ENCODE measurements at places on chromosomes 4 and X.
A peak's percentile ranks its signal among the peaks of the same experiment; 100 is the strongest.

DNA sequence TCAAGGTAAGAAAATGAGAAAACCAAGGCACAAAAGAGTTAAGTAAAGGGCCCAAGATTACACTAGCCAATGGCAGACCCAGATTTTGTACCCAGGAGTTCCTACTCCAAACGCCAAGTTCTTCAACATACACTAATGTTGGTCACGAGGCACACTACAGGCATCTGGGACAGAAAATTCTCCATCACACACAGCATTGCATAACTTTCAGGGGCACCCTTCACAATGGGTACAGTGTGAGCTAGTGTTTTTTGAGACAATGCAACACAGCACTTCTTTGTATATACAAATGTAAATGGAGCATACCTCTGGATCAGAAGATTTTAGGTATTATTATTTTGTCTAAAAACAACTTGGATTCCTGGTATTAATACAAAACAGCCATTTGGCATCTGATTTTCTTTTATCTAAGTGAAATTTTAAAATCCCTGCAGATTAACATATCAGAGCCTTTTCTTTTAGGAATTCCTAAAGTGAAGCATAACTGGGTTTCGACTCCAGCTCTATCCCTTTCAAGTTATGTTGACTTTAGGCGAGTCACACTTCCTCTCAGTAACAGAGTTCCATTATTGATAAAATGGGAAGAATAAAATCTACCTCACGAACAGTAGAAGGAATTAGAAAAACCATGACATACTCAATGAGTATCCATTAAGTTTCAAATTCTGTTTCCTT is 41.1 kb downstream of the ADGRA3 start:
- peak; percentile 33 for DNase-seq

GRCh38 chrX:39893417-39894338 is 204.1 kb downstream of the BCOR start:
- DNase-seq, result no peak

GRCh38 chrX:47877327-47877726 is 40.6 kb downstream of the ZNF81 start:
- DNase-seq, result no peak

DNA sequence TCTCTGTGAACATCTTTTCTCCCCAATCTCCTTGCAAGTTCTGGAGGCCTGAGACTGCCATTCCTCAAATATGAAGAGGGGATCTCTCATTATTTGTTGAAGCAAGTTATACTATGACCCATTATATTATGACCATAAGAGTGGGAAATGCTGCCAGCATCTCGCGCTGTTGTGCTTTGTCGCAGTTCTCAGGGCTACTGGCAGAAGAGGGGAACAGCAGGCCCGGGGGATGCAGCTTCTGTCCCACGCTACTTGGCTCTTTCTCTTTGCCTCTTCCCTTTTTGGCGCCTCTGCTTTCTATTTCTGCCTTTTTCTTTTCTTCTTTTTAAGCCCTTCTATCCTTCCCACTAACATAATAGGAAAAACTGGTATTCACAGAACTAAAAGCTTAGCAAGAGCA is 64.2 kb downstream of the GEMIN8 start:
- DNase-seq, result no peak

DNA sequence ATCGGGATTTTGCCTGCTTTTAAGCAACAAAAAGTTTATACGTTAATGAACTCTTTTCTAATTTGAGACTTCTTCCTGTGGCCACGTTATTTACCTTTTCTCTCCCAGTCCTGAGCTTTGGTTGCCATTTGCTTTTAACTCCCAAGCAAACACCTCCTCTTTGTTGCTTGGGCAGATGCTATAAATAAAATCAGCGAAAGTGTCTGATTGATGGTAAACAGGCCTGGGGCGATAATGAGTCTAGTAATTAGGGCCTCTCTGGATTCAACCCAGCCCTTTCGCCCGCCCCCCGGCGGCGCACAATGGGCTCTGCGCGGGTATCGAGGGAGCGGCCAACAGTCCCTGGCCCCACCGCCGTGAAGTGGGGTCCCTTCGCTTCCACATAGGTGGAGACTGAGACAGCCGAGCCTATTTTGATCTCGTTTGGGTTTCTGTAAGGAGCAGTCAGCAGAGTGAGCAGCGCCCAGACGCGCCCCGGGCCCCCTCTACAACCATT is 790 bp downstream of the CLGN start:
- DNase-seq, result no peak

DNA sequence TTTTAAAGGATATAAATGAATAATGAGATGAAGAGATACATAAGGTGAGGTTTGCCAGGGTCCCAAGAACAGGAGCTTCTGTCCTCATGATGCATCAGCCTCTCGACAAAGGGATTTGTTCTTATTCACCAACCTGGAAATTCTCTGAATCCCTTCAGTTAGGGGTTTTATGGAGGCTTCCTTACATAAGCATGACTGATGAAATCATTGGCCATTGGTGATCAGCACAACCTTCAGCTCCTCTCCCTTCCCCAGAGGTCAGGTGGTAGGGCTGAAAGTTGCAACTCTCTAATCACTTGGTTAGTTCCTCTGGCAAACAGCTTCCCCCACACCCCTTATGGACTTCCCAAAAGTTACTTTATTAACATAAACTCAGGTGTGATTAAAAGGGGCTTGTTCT is 222.0 kb downstream of the SPRY1 start:
- no peak for DNase-seq

DNA sequence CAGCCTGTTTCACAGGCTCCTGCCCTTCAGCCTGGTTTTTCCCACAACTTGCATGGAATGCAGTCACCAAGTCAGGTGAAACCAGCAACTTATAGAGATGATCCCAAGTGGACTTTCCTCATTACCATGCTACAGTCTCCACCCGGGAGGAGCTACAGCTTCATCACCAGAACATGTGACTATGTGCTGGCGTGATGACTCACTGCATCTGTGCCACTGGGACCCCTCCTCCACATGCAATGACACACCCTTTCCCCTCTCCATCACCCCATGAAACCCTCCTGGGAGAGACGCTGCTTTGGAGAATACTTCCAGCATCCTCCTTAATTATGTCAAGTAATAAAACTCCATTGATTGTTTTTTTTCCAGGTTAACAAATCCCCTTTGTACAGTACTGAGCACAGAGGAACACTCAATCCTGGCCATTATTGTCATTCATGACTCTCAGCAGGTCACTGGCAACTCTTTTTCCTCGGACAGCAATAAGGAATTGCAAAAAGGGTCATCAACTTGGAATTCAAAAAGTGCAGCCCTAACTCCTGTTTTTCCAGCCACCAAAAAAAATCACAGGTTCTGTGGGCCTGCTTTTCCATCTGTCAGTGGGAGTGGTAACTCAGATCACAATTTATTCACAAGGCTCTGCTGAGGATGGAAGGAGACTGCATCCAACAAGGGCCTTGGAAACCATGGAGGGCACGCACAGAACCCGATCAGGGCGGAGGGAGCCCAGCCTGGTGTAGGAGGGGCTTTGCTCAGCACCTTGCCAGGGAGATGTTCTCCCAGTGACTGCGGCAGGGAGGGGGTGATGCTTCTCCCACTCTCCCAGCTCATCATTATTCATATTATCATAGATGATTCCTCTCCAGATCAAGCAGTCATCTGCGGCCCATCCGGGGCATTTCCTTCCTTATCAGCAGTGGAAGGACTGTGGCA is 17.4 kb downstream of the QDPR start:
- DNase-seq, result peak; percentile 93

DNA sequence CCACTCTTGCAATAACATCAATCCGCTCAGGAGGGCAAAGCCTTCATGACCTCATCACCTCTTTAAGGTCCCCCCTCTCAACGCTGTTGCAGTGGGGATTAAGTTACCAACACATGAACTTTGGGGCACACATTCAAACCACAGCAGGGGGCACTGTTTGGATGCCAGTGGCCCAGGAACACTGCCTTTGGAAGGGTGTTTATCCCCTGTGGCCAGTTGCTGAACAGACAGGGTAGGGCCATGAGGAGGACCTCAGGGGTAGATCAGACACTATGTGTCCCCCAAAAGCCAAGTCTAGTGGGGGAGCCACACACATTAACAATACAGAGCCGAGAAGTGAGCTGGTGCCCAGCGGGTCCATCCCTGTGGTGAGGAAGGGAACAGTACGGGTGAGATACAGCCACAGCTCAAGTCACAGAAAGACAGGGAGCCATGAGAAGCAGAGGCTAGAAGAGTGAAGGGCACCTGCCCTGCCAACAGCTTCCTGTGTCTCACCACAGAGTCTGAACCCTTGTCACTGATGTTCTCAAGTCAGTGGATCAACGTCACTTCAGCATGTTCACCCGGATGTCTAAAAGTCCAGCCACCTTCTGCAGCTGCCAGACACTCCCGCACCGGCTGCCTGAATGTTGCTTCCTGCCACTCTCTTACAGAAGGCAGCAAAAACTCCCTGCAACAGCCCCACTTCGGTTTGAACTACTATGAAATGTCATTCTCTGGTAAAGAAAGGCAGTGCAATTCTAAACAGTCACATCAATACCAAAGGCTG is 19.9 kb upstream of the MXD4 start:
- no peak for DNase-seq

DNA sequence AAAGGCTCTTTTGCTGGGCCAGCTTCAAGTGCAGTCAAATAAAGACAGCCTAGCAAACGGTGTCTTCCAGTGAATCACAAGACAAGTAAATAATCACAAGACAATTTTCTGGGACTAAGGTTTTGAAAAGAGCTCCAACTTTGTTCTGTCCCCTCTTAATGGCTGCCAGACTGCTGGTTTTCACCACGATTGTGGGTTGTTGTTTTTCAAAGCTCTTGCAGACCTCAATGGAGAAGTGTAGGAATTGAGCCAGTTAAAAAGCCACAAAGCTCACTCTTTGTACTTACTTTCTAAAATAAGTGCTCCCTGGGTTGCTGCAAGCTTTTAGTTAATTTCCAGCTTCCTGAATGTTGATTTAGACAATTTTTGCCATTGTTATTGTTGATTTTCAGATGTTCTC is 405.8 kb upstream of the HTR2C start:
- DNase-seq, result no peak

- DNase-seq, result no peak
These were observed 484 bp downstream of the GALNTL6 start for GRCh38 chr4:171813526-171814250.

GRCh38 chrX:143095321-143095720 is 69.6 kb downstream of the SPANXN4 start:
- DNase-seq, result no peak

DNA sequence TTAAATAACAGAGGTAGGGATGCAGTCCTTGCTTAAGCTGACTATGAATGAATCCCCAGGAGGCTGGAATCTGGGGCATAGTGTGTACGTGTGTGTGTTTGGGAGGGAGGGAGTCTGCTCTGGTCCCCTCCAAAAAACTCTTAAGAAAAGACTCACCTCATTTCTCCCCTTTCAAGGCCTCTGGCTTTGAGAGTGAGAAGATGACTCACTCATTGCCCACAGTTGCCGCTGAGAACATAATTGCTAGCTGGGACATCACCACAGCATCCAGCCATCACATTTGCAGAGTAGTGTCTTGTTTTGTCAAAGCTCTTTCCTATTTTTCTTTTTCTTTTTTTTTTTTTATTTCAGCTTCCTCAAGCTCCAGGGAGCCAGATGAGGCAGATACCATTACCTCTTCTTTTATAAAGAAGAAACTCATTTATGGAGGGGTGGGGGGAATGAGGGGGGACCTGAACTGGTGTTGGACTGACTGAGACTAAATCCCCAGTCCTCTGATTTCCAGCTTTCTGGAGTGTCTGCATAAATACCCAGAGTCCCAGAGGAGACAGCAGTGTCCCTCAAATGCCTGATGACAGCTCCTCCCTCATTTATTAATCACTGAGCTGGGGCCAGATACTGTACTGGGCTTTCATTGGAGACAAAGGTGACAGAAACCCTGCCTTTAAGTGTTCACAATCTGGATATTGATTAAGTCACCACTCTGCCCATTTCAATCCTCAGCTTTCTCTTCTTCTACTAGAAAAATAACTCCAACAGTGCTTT is 61.9 kb upstream of the LAS1L start:
- peak; percentile 62 for DNase-seq

GRCh38 chr4:34466411-34466810 is 1777.9 kb downstream of the ARAP2 start:
- DNase-seq, result no peak

DNA sequence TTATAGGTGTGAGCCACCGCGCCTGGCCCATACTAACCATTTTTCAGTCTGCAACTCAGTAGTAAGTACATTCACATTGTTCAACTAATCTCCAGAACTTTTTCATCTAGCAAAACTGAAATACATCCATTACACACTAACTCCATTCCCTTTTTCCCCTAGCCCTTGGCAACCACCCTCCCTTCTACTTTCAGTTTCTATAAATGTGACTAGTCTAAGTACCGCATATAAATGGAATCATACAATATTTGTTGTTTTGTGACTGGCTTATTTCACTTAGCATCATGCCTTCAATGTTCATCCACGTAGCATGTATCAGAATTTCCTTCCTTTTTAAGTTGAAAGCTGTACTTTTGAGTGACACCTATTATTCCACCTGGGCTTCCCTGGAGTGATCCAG is 44.6 kb upstream of the SETD7 start:
- DNase-seq, result no peak

DNA sequence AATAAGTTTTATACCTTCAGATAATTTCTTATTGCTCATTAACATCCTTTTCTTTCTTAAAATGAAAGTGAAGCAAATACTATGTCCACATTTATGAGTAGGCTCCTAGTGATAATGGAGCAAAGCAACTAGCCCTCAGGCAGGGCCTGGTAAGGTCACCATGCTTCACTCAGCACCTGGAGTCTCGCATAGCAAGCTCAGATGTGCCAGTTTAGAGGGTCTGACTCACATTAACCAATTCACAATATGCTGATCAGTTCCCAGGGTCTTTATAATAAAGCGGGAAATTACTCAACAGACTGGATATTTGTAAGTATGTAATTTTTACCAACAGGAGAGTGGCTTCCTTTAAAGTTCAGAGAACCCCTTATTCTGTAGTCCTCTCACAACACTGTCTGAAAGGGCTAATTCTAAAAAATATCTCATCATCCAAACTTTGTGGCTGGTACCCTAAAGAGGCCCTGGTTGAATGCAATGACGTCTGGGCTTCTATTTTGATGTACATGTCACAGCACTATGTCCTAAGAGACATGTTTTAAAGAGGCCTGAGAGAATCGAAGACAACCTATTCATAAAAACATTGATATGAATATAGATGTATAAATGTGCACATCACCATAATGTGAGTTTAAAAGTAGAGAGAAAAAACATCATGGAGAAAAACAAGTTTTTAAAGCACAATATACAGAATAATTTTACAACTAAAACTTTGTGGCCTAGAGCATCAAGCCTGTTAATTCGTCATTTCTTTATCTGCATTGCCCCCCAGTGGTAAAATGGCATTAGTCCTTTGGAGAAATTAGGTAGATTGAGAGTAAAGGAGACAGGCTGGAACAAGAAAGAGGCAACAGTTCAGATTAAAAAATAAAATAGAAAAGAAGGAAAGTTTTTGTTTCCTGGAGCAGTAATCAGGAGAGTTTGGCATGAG is 44.3 kb downstream of the IL21 start:
- peak; percentile 50 for DNase-seq

DNA sequence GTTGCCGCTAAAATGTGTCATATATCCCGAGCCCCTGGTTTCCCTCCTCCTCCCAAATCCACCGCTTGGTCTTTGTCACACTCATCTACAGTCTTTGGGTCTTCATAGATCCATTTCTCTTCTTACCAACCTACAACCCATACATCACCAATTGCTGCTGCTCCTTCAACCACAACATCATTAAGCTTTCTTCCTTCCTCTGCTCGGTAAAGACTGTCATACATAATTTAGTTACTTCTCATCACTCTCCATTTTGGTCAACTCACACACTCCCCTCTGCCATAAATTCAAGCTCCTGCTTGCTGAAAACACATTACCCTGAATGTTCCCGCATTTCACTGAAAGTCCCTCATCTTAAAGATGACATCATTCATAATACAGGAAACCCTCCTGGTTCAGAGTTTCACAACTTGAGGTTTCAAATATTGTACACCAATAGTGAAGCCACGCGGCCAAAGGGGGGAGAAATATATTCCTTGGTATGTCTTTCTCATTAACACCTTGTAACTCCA is 1.7 kb upstream of the DCTD start:
- DNase-seq, result no peak

Measured in A172 (cell line).